ENCODE measurements at places on chromosomes 6 and 20.
A peak's percentile ranks its signal among the peaks of the same experiment; 100 is the strongest.

DNA sequence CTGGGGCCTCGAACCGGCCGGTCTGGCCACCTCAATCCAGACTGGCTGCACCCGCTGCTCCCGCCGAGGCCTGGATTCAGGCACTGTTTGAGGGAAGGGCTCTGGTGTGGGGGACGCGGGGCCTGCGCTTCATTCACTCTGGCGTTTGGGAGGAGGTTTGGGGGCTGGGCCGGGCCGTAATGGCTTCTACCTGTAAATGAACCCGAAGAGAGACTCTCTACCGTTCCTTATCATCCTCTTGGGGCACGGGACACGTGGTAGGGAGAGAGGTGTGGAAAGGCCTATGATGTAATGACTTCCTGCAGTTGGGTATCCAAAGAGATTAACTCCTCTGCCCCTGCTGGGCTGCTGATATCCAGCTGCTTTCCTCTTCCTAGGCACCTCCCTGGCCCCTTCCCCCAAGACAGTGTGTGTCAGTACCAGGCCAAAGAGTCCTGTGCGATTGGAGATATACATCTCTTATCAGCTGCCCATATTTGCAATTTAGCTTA, 1.8 kb downstream of the FOXO3 start:
- DNase-seq = peak; percentile 86

DNA sequence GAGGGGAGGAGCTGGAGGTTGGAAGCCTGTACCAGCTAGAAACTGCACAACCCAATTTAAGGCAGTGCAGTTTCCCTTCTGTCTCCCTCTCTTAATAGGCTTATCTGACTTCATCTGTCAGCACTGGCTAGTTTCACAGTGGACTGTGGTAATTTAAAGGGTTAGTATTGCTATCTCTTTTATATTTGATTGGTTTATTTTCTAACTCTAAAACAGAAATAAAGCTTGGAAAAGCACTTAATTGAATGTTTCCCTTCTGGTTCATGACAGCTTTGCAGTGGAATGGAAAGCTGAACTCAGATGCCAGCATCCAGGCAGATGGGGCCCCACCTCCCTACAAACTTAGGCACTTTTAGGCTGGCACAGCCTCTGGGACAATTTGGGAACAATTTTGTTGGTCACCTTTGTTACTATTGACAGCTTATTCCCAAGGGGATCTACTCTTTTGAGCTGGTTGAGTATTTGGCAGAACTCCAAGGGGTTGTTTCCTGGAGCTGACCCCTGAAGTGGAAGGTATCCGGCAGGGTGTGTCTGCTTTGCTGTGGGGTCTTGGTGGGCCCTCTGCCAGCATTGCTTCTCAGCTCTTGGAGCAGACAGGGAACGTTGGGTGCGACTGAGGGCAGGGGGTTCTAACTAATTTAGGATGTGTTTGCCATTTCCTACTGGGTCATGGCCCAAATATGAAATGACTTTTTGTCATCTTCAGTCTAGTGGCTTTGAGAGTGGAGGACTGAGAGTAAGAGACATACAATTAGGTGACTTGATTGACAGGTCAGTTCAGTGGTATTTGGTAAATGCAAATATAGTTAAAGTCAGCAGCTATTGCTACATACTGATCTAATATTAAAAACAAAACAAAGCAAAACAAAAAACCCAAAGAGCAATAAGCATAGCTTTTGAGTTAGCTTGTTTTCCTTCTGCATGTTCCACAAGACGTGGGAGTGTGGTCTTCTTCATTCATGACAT, 9.3 kb downstream of the SH3BGRL2 start:
- DNase-seq = no peak

GRCh38 chr6:157280157-157280556, 43.2 kb downstream of the TMEM242 start:
- no peak for DNase-seq

DNA sequence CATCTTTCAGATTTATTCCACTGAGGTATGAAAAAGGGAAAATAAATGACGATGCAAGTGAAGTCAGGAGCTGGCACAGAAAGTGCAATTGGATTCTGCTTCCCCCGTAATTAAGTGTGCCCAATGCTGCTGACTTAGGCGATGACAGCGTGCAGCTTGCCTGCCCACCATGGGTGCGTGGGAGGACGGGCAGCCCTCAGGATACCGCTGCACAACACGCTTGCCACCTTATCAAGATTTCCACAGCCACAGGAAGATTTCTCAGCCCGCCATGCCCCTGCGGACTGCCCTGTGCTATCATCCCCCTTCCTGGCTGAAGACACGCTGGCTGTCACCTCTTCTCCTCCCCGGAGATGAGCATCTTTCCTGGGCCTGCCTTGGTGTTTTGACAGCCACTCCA, 103.3 kb upstream of the BACH2 start:
- no peak for DNase-seq

- no peak for DNase-seq
Measured at GRCh38 chr20:37326666-37327065, 19.3 kb upstream of the SRC start.

All from ACHN (cell line).